ENCODE measurements at places on chromosomes 11 and 22. TPM values are rescaled to one million over a fixed set of nuclear protein-coding genes. Genes with fewer than 3 reads are reported as not detected.
A peak's percentile ranks its signal among the peaks of the same experiment; 100 is the strongest.

DNA sequence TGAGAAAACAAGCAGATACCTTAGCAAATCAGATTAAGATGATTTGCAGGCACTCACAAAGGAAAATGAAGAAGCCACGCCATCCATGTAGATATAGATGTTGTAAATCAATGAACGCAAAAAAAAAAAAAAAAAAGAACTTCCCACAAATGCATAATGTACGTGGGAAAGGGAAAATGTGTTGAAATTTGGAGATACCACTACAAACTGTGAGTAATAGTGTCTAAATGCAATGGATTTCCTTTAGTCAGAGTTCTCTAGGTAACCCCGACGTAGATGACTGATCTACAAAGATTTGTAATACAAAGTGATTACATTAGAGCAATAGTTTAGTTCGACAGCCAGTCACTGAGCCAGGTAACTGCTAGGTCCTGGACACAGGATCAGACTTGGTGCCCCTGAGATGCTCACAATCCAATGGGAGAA lies 783 bp upstream of the ANKRD54 start:
- no peak for DNase-seq

CCDC88B gene
- total RNA-seq: 13.6 TPM

GRCh38 chr22:27246558-27246957 lies 555.0 kb downstream of the MN1 start:
- DNase-seq: no peak

DNA sequence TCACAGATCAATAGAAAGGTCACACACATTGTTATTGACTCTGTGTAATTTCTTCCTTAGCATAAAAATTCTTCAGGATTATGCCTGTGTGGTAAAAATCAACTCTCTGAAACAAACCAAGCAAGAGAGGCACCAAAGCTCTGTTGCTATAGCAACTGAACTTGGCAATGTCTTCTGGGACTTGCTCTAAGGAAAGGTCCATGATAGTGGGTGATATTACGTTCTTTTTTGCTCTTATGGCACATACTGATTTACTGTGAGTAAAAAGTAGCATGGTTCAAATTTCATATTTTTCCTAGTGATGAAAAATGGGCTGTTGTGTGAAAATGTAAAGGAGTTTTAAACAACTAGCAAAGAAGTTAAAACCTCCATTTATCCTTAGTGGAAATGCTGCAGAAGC lies 66.4 kb downstream of the SVIP start:
- DNase-seq: peak; percentile 60

SEC14L2 gene
- 8.8 TPM for total RNA-seq

DDI1 gene
- total RNA-seq: not detected

THY1 gene
- 16.8 TPM for total RNA-seq

DNA sequence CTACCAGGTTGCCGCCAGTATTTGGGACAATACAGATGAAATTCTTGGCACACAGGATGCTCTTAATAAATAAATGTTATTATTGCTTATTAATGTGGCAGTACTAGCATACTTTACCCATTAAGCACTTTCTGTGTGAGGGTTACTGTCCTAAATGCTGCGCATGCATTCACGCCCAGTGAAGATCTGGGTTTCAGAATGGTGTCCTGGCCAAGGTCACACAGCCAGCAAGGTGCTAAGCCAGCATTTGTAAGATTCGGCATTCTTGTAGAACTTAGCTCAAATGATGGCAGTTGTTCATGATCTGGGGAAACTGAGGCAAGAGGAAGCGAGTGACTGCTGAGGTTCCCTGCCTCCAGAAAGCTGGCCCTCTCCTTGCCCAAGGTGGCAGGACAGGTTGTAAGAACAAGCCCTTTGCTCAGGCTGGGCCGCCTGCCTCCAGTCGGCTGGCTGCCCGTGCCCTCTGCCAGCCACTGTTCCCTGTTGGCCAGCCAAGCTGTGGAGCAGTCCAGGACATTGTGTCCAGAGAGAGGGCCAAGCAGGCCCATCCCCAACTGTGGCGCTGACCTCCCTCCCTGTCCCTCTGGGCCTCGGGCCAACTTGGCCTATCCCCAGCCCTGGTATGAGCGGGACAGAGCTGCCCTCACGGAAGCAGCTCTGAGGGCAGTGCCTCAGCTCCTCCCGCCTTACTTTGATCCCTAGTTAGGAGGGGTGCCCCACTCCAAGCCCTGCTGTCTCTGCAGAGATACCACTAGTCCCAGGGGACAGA lies 28.8 kb downstream of the TOB2 start:
- DNase-seq: peak; percentile 34

GRCh38 chr11:73412308-73412707 lies 36.1 kb downstream of the RELT start:
- DNase-seq: no peak

PPP1R14B gene
- 28.2 TPM for total RNA-seq

ST14 gene
- 81.1 TPM for total RNA-seq
